ENCODE measurements at places on chromosomes 1 and 21.

DNA sequence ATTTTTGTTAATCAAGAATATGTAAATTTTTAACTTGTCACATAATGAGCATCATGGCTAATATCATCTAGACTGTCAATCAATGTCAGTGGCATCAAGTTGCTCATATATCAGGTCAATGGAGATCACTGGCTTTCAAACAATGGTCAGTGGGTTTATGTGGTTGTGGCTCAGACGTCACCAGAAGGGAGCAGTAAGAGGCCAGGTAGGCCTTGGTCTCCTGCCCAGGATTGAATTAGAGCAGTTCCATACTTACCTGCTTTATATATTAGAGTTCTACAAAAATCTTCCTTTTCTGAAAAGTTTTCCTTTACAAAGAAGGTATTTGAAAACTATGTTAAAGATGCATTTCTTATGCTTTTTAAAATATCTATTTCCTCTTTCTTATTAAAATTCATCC is 206.3 kb upstream of the B3GALT2 start:
- no peak for DNase-seq

DNA sequence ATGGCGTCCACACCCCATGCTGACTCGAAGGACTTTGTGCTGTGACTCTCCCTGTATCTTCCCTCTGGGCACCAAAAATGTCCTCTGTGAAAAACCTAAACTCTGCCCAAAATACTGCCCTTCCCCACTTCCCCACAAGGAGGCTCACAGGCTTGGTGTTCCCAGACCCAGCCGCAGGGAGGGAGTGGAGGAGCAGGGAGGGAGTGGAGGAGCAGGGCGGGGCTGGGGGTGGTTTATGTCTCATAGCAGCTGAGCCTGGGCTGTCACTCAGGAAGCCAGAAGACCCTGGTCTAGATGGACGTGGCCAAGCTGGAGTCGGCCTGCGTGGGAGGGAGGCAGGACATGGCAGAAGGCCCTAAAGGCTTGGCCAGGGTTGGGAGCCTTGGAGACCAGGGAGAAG is 461.7 kb downstream of the PTPRU start:
- no peak for DNase-seq

GRCh38 chr1:181905944-181906597 is 155.4 kb downstream of the ZNF648 start:
- DNase-seq = no peak

- no peak for DNase-seq
Measured at GRCh38 chr1:232431748-232432147, 198.2 kb downstream of the SIPA1L2 start.

DNA sequence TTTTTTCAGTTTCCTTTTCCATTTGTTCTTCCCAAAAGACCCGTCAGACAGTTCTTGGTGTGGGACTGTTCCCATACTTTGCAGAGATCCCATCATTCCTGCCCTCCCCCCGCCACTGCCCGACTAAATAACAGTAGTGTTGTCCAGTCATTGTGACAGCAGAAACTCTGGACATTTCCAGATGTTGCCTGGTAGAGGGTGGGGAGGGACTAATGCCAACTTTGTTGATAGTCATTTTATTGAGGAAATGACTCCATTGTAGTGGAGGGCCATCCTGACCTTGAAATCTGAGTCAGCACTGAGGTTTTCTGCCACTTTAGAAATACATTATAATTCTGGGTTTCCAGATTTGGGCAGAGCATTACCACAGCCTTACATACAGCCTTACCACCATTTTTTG is 85.4 kb downstream of the CEP350 start:
- DNase-seq = peak; percentile 27

DNA sequence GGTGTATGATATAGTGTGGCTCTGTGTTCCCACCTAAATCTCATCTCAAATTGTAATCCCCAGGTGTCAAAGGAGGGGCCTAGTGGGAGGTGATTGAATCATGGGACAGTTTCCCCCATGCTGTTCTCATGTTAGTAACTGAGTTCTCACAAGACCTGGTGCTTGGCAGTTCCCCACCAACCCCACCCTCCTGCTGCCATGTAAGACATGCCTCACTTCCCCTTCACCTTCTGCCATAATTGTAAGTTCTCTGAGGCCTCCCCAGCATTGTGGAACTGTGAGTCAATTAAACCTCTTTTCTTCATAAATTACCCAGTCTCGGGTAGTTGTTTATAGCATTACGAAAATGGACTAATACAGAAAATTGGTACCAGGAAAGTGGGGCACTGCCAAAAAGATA is 1705.3 kb downstream of the NCAM2 start:
- no peak for DNase-seq

- DNase-seq = no peak
Measured at GRCh38 chr1:97989094-97989680, 68.4 kb upstream of the DPYD start.

DNA sequence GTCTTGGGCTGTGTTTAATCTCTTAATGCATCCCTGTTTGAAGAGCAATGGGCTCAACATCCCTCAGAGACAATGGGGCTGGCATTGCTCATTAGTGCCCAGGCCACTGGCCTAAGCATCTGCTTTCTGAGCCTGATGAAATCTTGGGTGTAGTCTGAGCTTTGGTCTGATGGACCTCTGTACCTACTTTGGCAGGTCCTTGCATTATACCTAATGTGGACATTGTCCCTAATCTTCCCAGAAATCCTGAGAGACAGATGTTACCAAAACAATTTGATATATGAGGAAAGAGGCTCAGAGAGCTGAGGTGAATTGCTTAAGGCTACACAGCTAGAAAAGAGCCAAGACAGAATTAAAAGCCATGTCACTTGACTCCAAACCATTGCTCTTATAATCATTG is 95.0 kb downstream of the PTPRU start:
- DNase-seq = no peak

GRCh38 chr1:115539061-115539460 is 102.7 kb upstream of the VANGL1 start:
- no peak for DNase-seq

DNA sequence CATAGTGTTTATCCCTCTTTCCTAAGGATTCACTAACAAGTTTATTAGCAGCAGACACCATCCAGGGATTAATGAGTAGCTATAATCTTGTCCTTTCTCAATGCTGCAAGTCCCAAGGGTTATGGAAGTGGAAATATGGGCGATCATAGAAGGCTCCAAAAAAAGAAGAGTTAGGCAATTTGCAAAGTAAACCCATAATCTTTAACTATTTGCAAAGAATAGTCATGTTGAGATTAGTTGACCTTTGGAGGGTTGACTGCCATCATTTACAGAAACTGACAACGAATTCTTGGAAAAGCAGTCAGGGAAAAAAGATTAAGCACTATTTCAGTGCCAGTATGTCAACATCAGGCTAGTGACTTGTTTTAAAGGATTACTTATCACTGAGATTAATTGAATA is 169.9 kb downstream of the KCNT2 start:
- no peak for DNase-seq

DNA sequence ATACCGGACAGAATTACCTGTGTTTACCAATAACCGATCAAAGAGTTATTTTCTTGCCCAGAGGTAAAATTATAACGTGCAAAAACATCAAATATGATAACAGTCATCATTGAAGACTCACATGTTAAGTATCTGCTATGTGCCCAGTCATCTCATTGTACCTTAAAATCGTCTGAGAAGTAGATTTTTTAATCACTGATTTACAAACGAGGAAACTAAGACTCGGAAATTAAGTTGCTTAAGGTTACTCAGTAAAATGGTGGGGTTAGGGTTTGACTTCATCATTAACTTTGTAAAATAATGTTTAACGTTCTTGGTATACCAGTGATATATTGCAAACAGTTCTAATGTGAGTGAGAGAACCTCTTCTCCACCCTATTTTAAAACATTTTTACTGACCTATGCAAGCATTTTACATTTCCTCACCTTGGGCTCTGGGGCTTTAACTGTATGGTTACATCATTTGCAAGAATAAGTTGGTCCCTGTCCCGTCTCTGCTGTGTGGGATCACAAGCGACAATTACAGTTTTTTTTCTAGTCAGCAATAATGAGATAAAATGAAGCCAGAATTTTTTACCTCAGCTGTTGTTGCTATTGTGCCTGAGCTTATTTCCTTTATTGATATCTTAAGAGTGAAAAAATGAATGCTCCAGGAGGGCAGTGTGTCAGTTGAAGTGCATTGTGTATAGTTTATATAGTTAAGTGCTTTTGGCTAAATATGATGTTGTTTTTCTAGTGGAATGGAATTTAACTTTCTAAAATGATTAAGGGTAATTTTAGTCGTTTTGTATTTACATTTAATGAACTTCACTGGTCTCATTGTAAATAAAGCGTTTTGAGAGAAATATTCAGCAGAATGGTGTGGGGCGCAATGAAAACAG is 2.7 kb downstream of the RPRD2 start:
- DNase-seq = no peak

GRCh38 chr1:203906932-203907331 is 45.5 kb downstream of the SNRPE start:
- DNase-seq = no peak

DNA sequence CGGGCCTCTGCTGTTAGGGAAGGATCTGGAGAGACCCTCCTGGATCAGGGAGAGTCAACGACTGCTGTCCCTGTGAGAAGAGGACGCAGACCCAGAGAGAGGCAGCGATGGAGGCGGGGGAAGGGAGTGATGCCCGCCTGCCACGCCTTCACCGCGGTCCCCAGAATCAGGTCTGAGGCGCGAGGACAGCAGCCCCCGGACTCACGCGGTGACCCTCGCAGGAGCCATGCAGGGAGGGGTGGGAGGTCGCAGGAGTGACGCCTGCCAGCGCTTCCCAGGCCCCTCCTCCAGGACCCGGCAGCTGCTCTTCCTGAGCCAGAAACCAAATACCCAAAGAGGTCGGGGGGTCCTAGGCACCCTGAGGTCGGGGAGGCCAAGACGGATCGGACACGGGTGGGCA is 6.2 kb upstream of the TNFRSF4 start:
- DNase-seq = no peak

DNA sequence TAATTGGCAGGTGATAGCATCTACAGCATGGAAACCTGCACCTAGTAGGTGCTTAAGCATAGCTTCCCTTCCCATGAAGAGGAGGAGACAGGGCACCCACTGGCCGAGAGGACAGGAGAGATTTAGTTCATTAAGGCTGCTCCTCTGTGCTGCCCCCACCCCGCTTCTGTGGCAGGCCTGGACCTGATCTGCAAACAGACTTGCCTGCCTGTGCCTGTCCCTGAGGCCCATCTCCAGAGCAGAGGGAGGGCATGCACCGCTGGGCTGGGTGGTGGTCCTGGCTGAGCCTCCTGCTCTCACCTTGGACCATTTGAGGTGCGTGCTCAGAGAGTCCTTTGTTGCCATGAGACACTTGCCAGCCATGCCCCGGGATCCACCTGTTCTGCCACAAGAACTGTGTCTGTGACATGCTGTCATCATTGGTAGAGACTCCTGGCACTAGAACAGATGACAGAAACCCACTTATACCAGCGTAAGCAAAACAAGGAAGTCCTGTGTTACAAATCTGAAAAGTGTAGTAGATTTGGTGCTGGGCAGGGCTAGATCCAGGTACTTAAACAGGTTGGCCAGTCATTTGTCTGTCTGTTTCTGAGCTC is 55.6 kb downstream of the PTPRF start:
- DNase-seq = no peak

GRCh38 chr1:205473475-205473874 is 17.6 kb upstream of the BLACAT1 start:
- DNase-seq = no peak

GRCh38 chr1:226679853-226680516 is 59.1 kb downstream of the ITPKB start:
- DNase-seq = peak; percentile 91

- no peak for DNase-seq
Measured at GRCh38 chr21:46329796-46330195, 5.8 kb downstream of the PCNT start.

DNA sequence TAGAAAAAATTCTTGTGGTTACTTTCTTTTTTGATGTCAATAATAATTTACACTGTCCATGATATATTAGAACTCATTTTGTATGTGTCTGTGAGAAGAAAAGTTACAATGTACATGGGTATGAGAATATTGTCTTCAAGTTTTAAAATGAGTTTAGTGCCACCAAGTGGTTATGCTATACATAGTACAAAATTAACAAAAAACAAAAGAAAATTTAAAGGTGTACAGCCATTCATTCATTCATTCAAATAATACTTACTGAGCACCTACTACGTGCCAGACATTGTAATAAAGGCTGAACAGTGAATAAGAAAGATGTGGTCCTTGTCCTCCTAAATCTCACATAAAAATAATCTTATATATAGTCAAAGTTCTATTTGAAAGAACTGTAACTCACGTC is 27.7 kb downstream of the UCHL5 start:
- no peak for DNase-seq

DNA sequence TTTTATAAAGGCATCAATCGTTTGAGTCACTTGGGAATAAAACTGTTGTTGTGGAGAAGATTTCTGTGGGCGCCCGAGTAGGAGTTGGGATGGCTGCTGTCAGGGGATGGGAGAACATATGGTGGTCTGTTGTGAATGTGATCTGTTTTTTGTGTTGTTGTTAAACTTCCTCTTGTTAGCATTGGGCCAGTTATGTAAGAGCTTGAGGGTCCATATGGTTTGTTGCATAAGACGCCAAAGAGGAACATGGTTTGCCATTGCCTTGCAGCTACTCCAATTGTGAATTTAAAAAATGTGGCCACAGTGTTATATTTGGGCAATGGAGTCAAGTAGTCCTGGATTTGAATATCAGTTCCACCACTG is 136.1 kb upstream of the JUN start:
- peak; percentile 80 for DNase-seq

GRCh38 chr21:45547545-45547900 is 5.3 kb upstream of the SLC19A1 start:
- DNase-seq = no peak

DNA sequence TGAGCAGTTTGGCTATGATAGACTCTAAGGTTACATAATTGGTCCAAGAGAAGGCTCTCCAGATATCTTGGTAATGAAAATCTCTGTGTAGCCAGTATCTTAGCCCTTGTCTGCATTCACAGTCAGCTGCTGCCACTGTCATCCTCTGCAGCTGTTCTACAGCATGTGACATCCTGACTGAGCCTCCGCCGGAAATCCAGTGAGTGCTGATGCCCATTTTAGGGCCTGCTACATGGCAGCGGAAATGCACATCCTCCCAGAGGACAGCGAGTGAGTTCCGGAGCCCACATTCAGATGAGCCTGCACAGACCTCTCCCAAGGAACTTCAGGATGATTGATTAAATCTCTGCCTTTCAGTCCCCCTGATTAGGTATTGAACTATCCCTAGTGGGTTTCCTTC is 237.1 kb downstream of the HHIPL2 start:
- DNase-seq = peak; percentile 48

DNA sequence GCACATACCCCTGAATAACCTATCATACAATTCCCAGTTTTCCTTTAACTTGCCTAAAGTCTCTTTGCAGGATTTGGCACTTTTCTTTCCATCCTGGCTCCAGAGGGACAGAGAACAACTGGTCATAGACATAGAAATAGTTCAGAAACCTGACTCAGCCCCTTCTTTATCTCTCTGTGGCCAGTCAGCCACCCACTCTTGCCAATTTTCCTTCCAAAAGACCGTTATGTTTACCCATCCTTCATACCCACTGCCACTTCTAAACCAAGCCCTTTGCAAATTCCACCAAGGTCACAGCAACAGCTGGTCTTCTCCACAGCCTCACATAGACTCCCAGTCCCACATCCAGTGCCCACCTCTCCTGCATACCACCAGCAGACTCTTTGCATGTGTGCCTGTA is 127.2 kb upstream of the FGGY start:
- DNase-seq = no peak

All from Ammon's horn (tissue), 1 donor.